D721Med (cell line): ENCODE measurements at places on chromosomes 12 and 14.

DNA sequence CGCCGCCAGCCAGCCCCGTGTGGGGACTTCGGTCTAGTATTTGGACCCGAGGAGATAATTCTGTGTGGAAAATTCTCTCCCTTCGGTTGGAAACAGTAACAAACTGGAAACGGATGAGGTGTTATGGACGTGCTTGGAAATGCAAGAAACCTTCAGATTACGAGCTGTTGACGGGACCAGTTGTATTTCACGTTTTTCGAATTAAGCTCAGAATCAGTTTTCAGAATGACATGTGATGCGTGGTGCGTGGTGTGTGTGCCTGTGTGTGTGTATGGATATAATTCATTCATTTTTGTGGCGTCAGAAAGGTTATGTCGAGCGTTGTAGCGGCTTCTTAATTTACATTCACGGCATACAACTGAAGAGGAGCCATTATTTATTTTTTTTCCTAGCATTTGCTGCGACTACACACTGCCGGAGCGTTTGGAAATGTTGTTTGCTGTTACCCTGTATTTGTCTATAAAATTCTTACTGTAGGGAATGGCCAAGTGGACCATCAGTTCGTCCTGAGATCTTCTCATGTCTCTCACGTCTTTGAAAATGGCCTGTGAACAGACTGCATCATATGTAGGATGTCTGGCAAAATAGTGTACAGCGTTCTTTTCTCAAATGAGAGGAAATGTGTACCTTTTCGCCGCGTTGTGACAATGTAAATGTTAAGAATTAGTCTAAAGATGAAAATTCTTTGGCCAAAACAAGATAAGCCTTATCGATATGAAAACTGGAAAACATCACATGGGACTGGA is 1.3 kb downstream of the TRAF3 start:
- DNase-seq = no peak

DNA sequence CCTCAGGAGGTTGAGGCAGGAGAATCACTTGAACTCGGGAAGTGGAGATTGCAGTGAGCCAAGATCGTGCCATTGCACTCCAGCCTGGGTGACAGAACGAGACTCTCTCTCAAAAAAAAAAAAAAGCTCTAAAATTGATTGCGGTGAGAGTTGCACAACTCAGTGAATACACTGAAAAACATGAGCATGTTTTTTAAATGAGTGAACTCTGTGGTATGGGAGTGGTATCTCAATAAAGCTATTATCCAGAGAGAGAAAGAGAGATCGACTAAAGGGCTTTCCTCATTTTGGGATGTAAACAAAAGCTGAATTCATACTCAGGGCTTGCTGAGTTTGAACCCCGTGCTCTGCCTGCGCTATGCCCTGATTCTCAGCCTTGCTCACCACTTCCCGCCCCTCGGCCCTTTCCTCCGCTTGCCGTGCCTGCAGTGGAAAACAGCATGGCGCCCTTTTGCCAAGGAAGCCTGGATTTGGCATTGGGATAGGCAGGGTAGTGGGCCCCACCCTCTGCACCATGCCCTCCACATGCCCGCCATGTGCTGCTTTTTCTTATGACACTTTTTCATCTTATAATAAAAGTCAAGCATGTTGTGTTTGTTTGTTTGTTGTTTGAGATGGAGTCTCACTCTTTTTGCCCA is 102.5 kb downstream of the LGMN start:
- no peak for DNase-seq

GRCh38 chr12:92464911-92465310 is 237.9 kb upstream of the PLEKHG7 start:
- no peak for DNase-seq

DNA sequence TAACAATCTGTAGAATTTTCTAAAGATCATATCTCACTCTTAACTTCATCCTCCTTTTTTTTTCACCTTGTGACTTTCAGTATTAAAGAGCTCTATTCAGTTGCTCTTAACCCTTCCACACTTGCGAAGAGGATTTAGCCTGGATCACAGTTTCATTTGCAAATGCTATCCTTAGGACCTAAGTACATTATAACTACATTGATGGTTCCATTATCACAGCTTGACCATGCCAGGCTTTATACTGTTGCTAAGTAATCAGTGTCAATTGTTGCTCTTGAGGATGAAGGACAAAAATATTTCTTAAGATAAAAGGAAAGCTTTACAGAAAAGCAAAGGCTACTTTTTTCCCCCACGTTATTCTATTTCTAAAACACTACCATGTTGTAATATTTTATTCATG is 122.2 kb downstream of the PDZRN4 start:
- no peak for DNase-seq

DNA sequence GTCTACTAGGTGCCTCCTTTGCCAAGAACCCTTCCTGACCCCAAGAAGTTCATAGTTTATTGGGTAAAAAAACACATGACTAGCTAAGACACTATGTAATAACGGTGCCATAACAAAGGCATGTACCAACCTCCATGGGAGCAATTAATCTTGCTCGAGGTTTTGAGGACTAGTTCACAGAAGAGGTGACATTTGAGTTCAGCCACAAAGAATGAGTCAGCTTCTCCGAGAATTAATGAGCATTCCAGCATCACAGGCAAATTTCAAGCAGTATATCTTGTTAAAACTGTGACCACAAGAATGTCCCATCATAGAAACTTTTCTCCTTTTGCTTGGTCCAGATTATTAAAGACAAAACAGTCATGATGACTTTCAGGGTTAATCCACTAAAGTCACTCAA is 113.0 kb upstream of the RAP1B start:
- no peak for DNase-seq

GRCh38 chr14:99065551-99065950 is 206.4 kb downstream of the BCL11B start:
- DNase-seq = no peak

DNA sequence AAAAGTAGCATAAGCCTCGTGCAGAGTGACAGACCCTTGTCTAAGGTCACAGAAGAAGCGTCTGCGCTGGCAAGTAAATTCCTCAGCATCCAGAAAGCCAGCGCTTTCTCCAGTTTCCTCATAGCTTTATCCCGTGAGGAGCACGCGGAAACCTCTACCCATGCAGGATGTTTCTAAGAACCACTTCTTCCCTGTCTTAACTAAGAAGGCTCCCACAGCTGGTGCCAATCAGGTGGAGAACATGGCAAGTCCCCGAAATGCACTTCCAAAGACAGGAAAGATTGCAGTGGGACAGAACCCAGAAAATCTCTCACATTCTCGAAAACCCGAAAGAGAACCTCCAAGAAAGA is 968 bp upstream of the ARID4A start:
- no peak for DNase-seq

DNA sequence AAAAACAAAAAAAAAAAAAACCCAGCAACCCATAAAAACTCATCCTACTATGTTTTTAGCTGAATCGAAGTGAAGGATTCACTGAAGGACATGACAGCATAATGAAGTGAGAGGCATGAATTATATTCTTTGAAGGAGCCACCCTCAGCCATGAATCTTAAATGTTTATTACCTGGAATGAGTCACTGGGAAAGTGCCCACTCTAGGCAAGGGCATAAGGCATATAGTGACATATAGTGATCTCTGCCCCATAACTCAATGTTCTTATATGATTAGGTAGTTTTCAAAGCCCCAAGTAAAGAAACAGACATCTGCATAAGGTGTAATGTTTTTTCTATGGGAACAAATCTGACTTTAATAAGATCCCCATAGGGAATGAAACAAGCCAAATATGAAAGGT is 79.9 kb downstream of the MDGA2 start:
- DNase-seq = no peak

DNA sequence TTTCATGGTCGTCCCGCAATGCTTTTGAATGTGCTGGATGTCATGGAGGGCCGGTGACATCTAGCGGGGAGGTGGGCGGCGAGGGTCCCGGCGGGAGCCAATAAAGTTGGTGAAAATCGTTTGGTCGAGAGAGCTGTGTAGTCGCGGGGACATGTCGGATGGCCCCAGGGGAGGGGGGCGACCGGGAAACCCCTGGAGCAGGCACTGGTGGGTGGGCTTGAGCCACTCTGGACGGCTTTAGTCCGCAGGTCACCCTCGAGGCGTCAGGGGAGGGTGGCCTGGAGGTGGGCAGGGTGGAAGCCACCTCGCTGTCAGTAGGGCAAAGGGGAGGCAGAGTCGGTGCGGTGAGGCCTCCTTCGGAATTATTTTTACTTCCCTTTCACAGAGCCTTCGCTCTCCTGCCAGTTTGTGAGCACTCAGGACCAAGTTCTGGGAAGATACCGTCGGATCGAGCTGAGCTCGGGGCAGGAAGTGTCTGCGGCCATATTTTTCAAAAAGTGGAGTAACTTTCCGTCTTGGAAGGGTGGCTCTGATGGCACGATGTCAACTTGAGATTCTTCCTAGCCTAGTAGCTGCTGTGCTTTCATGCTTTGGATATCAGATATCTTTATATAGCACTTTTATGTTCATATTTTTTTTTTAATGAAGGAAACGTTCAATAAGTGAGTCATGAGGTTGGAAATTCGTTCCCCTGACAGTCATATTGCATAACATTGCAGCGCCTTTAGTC is 28.2 kb downstream of the WBP11 start:
- DNase-seq = no peak

DNA sequence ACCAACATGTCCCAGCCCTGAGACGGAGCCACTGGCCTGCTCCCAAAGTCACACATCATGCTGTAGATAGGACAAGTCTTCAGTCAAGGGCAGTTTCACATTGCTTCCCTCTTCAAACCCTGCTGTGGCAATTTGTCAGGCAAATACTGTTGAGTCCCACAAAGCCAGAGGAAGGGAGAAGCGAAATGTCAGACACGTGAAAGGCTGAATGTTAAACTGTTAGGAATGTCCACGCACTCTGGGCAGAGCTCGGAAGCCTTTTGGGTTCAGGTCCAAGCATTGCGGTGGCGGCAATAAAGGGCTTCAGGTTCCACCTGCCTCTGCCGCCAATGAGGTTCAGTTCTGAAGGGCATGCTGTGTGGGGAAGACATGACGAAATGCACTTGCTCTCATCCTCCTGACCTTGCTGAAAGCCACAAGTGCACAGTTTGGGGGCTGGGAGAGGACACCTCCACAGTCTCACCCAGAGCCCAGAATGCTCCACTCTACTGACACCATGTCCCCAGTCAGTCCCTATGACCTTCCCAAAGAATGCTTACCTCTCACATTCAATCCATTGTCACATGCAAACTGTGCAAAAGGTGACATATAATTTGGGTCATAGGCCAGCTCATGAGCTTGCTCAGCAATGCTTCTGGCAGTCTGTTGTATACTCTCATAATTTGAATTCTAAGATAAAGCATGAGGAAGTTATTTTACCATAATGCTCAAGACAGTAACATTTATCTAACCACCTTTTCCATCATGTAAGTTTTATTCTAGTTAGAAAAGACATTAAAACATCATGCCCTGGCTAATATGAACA is 35.7 kb downstream of the RAD9B start:
- no peak for DNase-seq

GRCh38 chr14:35365130-35366055 is 39.2 kb downstream of the NFKBIA start:
- no peak for DNase-seq

DNA sequence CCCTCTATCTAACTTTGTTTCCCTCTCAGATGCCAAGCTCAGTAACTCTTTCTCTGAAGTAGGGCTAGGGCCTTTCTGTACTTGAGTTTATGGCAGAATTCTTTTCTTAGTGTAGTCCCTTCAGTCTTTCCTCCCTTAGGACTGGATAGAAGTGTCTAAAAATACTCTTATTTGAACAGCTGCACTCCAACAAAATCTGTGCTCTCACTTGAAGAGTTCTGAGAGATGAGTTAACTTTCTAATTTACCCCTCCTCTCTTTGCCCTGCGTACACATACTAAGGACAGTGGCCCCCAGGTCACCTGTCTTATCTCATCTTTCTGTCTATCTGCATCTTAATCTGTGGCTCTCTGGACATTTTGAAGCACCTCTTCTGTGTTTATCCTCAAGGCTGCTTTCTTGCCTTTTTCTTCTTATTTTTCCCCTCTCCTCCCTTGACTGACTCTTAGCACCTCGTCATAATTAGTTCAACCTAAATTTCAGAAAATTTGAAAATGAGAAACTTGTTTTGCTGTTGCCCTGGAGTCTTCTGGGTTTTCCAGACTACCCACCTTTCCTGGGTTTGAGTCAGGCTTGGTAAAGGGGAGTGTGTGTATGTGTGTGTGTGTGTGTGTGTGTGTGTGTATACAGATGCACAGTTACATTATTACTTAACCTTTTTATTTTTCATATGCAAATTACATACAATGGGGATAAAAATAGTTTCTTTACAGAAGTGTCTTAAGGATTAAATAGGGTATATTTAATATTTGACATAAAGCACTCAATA is 23.9 kb downstream of the NCKAP1L start:
- DNase-seq = no peak

GRCh38 chr12:24950231-24950834 is 1.4 kb upstream of the BCAT1 start:
- DNase-seq = no peak

DNA sequence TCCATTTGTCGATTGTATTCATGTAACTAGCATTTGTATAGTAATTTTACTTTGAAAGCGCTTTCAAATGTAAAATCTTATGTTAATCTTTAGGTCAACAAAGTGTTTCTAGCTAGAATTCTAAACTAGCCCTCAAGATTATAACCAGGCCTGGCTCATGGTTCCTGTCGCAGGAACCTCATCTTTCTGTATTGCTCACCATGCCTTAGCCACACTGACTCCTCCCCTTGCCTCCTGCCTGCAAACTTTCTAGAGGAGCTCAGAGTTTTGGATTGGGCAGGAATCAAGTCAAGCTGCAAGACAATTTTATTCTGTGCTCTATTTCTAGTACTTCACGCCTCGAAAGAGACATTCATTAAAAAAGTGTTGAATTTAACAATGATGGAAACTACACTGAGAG is 99.8 kb downstream of the TGFB3 start:
- no peak for DNase-seq

DNA sequence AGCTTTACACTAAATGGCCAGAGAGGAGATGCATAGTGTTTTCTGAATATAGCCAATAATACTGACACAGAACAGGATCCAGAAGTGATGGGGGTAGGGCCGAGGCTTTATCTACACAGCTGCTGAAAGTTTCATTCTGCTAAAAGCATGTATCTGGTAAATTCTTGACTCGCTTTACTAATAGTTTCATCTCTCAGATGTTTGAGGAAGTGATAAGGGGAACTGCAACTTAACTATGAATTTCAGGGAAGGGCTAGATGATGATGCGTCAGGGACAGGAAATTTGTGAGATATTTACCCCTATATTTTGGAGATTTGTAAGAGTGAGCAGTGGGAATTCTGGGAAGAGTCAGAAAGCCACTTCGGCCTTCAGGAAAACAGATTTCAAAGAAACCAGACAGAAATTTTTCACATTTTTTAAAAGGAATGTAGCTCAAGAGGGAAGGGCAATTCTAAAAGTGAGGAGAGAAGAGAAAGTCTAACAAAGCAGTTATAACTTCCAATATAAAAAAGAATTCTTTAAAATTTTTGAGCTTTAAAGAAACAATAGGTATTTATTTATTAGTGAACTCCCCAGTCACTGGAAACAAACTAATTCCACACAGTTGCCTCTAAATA is 243.1 kb downstream of the BCAT1 start:
- no peak for DNase-seq

DNA sequence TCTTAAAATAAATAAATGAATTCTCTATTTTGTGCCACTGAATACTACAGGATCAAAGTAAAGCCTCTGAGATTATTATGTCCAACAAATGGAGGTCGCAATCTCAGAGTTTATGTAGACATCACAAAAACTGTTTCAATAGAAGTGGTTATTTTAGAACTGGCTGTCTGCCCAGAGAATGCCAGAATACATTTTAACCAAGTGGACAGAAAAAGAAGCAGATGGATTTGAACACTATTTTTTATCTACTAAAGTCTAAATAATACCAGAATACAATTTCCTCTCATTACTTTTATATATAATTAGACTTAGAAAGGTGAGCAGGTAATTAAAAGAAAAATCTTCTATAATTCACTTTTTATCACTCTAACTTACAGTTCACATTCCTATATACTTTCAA is 118.3 kb downstream of the MED13L start:
- DNase-seq = no peak

- no peak for DNase-seq
Measured at GRCh38 chr12:54977857-54978256, 6.7 kb downstream of the TESPA1 start.
